Activated CD4-positive, alpha-beta memory T cell treated with anti-CD3 and anti-CD28 coated beads, Interleukin-2, amount 10 ng/mL, durations not matched to agents 7 days and 5 days (primary cell): ENCODE measurements at places on chromosomes 13 and 19.
A peak's percentile ranks its signal among the peaks of the same experiment; 100 is the strongest.

- no peak for DNase-seq
Measured at GRCh38 chr13:109156181-109156935, 526.9 kb downstream of the MYO16 start.

DNA sequence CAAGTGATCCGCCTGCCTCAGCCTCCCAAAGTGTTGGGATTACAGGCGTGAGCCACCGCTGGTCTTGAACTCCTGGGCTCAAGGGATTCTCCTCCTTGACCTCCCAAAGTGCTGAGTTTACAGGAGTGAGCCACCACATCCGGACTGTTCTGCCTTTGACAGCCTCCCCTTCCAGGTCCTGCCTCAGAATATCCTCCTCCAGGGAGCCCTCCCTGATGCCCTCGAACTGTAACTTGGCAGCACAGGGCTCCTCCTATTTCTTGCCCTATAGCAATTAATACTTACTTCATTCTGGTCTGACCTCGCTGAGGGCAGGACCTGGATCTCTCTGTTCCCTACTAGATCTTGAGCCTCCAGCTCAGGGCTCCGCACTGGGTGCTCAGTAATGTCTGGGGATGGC is 5.9 kb downstream of the CPT1C start:
- no peak for DNase-seq

DNA sequence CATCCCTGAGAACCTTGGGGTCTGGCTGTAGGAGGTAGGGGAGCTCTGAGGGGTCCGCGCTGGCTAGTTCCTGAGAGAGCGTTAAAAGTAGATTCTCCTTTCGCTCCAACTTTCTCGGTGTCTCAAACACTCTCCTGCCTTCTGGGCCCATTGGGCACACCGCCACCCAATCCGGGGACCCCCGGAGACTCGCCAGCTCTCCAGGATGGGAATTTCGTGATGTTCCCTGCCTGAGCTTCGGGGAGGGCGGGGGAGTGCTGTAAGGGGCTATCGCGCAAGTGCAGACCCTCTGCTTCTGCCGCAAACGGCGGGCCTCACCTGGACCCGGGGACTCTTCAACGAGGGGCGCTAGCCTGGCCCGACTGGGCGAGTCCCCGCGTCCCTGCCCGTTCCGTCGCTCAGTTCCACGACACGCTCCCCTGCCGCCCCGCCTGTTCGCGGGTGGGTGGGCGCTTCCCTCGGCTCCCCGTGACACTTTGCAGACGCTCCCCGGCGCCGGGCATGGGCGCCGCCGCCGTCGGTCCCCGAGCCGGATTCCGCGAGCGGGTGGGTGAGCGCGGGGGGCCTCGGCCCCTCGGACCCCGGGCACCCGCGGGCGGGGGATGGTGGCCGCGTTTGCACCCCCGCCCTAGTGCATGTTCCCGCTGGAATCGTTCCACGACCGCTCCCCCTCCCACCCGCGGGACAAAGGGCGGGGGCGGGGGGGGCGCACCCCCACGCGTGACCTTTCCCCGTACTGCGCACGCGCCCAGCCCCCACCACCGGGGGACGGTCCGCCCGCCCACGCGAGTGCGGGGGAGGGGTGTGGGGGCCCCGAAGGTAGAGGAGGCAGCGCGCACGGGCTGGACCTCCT is at the start of gene CCDC106:
CCDC106 (plus strand) TSS at position 481 of the 853 bp plus-strand sequence. CDS start 835 bp downstream, outside the sequence.
- DNase-seq, result peak; percentile 30

- no peak for DNase-seq
Measured at GRCh38 chr13:43307921-43308433, 284.6 kb downstream of the DNAJC15 start.

GRCh38 chr19:10384580-10384979 is 4.2 kb upstream of the TYK2 start:
- DNase-seq, result no peak

DNA sequence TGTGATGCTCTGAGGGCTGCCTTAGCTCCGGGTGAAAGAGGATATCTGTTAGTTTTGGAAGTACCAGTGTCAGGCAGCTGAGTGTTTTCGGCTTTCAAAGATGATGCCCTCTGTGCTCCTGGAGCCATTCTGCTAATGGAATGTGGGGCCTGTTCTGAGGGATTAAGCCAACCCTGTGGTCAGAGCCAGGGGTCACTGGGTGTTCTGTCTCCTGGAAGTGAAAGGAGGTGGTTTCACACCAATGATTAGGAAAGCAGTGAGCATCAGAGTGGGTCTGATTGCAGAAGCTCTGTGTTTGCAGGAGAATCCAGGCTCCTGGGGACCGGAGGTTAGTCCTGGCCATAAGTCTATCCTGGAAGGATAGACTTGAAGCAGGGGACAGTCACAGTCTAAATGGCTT is 94.6 kb downstream of the UQCRFS1 start:
- no peak for DNase-seq

DNA sequence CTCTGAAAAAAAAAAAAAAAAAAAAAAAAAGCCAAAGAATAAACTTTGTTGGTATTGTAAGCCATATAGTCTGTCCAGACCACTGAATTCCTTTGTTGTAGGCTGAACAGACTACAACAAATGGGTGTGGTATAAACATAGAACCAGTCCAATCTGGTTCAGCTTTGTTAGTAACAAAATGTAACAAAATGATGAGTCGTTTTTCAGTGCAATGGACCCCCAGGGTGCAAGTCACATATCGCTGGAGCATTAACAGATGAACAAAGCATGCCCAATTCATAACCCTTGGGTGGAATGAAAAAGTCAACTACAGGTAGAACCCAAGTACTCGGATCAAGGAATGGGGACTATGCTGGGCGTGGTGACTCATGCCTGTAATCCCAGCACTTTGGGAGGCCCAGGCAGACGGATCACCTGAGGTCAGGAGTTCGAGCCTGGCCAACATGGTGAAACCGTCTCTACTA is 13.6 kb upstream of the FCHO1 start:
- no peak for DNase-seq

DNA sequence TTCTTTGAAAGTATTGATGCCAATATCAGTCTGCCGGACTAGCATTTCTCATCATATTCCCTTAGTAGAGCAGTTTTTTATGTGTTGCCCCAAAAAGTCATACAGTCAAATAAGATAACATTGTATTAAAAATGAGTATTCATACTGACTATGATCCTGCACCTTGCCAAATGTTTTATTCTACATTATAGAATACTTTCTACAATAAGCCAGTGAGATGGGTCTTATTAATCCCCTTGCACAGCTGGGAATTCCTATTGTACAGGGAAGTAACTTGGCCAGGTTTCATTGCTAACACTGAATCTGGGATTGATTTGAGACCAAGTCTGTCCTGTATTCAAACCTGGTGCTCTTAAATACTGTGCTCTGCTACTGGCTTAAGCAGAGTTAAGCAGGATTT is 114.0 kb downstream of the KCTD12 start:
- no peak for DNase-seq

DNA sequence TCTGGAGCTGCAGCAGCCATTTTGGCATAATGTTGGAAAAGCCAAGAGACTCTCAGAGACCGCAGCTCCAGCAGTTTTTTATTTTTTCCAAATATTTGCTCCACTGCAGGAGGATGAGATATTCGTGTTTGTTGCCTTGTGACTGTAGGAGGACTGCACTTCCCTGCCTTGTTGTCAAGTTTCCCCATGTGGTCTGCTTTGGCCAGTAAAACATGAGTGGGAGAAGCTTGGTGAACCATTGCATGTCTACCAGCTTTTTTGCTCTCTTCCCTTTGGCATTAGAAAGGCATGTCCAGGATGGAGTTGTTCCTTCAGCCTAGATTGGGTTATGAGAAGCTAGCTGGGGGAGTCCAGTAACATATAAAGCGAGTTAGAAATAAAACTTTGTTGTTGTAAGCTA is 47.7 kb upstream of the ALOX5AP start:
- no peak for DNase-seq

GRCh38 chr19:46697204-46697960 is 19.5 kb downstream of the PRKD2 start:
- peak; percentile 23 for DNase-seq

- no peak for DNase-seq
Measured at GRCh38 chr13:112638157-112638750, 50.3 kb upstream of the TUBGCP3 start.

GRCh38 chr13:74784959-74785358 is 650.8 kb upstream of the KLF12 start:
- DNase-seq, result no peak

DNA sequence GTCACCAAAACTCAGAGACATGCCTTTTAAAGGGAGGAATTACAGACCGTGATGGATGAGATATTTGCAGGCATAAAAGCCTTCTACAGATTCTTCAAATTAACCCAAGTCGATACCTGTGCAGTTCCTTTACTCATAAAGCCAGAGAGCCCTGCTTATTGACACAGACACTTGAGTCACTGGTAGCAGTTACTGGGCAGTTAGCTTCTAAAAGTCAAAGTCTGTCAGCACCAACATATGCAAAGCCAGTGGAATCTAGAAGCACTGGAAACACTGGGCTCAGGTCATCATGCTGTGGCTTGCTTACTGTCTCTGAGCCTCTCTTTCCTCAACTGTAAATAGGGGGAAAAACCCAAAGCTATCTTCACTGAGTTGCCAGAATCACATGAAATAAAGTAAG is 25.7 kb upstream of the LRCH1 start:
- DNase-seq, result no peak

GRCh38 chr19:35669566-35669965 is 3.2 kb downstream of the UPK1A start:
- no peak for DNase-seq

DNA sequence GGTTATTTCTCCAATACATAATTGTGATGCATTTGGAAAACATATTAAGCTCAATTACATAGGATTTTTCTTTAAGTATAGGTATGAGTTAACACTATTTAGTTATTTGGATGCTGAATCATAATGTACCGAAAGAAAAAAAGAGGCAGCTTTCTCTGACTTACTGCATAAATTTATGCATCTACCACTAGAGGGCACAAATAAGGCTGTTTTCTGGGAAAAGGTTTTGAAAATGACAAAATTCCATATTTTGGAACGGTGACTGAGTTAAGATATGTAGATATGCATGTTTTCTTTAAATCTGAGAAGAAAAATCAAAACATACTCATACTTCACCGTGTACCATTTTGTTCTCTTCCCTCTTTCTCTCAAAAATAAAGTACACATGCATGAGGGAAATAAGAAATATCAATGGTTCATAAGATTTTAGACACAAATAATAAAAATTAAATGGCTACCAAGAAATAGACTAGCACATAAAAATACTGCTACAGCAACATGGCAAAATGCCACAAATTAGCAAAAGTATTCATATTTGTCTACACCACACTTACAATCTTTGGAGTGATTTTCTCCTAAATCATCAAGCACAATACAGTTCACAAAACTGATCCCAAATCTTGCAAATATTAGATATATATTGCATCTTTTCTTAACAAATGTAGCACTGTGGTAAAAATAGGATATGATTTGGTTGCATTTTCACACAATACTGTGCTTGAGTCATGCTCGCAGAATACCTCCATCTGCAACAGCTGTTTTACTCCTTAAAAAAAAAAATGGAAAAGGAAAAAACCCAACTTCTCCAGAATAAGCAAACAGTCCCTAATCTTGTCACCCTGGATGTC is 260.0 kb downstream of the FGF14 start:
- DNase-seq, result no peak

DNA sequence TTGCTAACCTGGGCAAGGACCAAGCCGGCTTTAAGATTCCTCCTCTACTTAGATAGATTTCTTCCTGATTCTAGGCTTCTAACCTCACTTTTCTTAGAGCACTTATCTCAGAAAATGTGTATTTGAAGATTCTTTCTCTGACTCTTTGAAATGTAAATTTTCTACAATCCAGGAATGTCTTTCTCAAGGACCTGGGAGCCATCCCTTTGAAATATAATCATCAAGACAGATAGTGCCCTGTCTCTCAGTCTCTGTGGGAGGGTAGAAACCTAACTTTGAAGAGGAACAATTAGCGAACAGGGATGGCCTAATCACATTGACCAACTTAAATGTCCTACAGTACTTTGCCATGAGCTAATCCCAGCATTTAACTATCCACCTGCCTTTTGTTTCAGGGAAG is 1646.0 kb downstream of the PCDH9 start:
- no peak for DNase-seq

DNA sequence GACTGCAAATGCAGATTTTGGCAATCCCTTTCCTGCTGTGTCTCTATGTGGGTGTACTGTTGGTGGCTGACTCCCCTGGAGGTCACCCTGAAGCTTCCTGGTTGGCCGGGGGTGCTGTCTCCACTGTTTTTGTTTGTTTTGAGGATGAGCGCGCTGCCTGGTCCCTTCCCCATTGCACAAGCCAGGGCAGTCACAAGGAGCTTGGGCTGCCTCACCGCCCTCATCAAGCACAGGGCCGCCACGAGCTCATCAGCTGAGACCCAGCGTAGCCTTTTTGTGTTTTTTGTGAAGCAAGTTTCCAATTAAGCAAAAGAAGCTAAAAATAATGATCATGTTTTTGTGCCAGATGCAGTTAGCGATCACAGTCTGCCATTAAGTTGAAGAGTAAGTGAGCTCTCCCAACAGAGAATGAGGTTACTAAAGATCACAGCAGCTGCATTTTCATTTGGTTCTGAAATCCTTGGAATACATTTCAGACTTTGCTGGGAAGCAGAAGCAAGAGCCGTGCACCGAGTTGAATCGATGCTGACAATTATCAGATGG is 57.8 kb downstream of the GGACT start:
- DNase-seq, result no peak

- no peak for DNase-seq
Measured at GRCh38 chr13:110562696-110563462, 1.4 kb upstream of the RAB20 start.

DNA sequence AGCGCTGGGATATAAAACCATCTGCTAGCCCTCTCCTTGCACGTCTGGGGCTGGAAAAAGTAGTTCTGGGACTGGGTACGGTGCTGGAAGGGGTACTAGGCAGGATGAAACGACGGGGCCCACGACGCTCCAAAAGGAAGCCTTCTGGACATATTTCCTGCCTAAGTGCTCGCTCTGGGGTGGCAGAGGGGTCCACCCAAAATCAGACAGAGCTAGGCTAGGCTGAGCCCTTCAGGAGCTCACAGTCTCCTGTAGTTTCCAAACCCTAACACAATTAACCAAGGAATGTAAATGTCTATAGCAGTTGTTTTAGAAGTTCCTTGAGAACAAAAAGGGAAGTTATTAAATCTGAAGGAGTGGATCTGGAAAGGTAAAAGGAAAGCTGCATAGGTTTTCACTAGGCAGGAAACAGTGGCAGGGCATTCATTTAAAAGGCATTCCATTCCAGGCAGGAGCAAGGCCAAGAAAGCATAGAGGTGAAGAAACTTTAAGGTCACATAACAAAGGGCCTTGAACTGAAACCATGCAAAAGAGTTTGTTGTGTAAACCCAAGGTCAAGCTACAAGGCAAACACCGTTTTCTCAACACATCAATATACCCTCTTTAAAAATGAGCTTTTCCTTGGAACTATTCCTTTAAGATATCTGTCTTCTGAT is 634 bp upstream of the DIAPH3 start:
- DNase-seq, result no peak

DNA sequence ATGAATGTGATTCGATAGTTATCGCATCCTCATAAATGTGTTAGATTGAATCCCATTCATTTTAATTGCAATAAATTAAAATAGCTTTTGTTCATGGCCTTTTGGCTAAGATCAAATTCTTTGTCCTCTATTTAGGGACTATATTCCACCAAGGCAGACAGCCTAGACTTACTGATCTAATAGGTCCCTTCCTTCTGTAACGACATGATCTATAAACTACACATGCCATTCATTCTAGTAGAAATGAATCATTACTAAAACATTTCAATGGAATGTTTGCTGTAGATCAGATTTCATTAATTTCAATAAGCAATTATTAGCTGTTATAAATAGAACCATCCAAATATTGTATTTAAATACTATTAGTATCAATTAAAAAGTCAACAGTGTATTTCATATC is 526.6 kb upstream of the KLHL1 start:
- no peak for DNase-seq
